ENCODE measurements at places on chromosomes 3 and 15.

GRCh38 chr3:127041264-127041820 lies 58.4 kb downstream of the PLXNA1 start:
- DNase-seq = peak; percentile 14

DNA sequence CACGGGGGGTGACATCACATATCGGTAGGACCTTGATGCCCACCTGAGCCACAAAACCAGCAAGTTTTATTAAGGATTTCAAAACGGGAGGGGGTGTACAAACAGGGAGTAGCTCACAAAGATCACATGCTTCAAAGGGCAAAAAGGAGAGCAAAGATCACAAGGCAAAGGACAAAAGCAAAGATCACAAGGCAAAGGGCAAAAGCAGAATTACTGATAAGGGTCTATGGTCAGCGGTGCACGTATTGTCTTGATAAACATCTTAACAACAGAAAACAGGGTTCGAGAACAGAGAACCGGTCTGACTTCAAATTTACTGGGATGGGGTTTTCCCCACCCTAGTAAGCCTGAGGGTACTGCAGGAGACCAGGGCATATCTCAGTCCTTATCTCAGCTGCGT lies 143.5 kb upstream of the LPP start:
- DNase-seq = no peak

DNA sequence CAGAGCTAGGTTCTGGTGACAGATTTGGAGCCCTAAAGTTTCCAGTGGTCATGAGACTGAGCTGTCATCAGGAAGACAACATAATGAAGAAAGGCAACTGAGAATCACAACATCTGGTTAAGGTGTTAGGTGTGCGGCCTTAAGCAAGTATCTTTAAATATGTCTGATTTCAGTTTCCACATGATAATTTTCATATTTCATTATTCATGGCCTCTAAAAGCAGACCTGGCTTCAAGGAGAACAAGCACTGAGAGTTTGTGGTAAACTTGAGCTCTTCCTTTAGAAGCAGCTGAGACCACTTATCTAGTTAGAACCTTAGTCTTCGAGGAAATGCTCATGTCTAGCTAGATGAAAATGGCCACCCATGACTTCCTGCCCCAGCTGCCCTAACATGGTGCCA lies 25.7 kb upstream of the MYLK start:
- no peak for DNase-seq

DNA sequence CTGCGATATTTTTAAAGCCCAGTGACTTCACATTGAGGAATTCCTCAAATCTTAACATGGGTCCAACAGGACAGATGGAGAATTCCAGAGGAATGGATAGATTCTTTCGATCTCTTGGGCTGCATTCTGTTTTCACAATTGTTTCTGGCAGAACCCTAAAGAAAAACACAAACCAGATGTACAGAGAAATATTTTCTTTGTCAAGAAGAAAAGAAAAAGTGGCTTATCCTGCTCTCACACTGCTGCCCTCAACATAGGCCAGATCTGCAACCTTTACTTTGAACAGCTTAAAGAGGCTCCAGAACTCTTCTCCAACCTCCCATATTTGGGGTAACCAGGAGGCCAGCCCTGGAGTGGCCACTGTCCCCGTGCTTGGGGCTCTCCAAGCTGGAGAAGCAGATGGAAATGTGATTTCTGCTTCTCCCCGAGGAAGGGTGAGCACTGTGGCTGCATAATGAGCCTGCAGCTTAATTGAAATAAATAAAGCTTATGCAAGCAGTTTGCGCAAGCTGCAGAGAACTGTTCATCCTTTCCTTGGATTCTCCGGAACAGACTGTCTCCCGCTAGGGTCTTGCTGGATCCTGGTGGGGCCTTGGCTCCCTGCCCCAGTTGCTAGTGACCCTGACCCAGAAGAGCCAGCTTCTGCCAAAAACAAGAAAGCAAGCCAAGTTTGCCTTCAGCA lies 453.2 kb upstream of the PROK2 start:
- DNase-seq = no peak

- DNase-seq = no peak
Observed at GRCh38 chr15:44028349-44028748, 166.7 kb downstream of the FRMD5 start.

DNA sequence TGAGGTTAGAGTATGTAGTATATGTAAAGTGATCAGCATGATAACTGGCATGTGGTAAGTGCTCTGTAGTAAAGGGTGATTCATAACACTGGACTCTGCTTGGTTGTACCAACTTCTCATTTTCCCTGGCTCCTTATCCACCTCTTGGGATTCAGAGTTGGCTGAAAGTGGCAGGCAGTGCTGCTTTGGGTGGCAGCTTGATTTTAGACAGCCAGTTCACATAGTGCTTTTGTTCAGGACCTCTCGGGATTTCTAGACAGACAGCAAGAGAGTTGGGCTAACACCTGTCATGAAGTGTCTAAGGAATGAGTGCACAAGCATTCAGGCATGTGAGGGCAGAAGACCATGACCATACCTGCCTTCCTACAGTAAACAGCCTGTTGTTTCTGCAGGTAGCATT lies 69.0 kb downstream of the RBM6 start:
- no peak for DNase-seq

DNA sequence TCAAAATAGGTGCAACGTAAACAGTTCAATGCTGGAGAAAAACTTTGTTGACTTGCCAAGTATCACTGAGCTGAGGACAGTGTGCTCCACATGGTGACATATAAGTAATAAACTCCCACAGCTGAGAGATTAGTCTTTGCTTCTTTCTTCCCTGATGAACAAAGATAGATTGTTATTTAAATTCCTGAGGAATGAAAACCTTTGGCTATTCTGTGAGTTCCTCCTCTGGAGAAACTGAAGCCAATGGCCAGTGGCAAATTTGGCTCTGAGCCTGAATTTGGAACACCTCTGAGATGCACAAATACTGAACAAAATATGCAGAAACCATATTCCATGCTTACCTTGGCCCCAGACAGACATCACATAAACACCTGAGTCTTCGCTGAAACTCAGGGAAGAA lies 63.3 kb downstream of the RPL22L1 start:
- no peak for DNase-seq

DNA sequence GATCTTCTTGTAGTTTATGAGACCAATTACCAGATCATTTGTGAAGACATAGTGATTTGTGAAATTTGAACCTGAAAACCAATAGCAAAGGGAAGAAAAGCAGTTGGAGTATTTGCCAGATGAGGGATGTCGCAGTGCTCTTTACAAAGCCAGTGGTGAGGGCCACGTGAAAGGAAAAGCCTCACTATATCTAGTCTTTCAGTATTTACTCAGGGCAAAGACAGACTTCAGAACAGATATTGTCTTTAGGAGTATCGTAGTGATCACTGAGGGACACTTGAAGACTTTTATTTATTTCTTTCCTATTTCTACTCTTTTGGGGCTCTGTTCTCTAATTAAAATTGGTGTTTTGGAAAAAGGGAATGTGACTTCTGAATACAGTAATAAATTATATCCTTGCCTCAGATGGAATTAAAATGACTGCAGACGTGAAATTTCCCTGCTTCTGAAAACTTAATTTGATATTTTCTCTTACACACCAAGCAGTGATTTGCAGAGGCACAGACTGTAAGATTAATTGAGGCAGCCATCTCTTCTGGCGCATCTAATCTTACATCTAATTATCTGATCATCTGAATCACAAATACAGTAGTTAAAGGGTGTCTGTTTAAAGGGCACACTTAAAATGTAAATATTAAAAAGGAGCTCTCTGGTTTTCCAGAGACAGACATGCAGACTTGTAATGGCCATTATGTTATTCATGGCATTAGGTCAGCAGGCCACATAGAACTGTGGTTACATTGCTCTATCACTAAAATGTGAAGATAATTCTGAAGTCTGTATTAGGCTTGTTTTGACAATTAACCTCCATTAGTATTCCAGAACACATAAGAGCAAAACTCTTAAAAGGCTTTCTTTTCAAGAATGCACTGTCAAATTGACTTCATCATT lies 193.0 kb upstream of the GOLIM4 start:
- no peak for DNase-seq

- no peak for DNase-seq
Observed at GRCh38 chr3:40240921-40241320, 68.6 kb upstream of the EIF1B start.

DNA sequence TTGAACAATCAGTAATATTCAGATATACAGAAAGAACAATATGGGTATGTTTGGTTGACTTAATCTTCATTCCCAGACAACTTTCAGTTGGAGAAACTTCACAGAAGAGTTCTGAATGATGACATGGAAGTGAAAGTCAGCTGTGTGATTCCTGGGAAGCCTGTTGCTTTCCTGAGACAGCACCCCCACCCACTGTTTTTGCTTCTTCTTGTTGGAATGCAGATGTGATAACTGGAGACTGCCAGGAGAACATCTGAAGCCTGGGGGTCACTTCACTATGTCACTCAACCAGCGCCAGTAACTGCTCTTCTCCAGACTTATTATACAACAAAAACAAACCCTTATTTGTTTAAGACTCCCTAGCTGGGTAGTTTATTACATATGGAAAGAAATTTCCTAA lies 599.4 kb downstream of the ZIC1 start:
- DNase-seq = no peak

GRCh38 chr3:4758957-4759656 lies 220.1 kb upstream of the BHLHE40 start:
- no peak for DNase-seq

GRCh38 chr3:59754456-59755129 lies 704.8 kb upstream of the CFAP20DC start:
- DNase-seq = no peak

DNA sequence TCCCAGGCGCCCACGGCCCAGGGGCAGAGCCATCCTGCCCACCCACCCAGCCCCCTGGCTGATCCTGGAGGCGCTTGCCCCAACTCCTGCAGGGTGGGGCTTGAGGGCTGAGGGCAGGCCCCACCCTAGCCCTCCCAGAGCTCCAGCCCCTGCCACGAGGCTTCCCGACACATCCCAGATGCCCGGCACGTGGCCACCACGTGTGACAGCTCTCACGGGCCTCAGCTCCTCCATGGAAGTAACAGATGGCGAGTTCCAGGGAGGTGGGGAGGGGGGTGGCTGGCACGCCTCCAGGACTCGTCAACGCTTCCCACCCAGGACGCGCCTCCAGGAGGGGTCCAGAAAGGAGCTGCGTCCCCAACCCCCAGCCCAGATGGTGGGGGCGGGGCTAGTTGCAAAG lies 29.1 kb downstream of the PLXND1 start:
- peak; percentile 61 for DNase-seq

GRCh38 chr3:194103983-194104751 lies 31.8 kb upstream of the HES1 start:
- DNase-seq = peak; percentile 64

DNA sequence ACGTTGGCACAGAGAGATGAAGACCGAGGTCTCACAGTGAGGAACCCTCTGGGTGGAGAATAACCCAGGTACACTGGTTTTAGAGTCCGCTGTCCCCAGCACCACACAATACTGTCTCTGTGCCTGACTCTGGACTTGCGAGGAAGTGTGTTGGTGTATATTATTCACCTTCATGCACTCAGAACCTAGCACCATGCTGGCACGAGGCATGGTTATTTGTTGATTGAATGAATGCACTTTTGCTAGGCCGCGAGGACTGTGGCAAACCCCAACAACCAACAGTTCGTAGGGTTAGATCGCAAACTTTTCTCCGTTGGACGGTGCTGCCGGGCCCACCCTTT lies 484 bp upstream of the C3orf52 start:
- no peak for DNase-seq

DNA sequence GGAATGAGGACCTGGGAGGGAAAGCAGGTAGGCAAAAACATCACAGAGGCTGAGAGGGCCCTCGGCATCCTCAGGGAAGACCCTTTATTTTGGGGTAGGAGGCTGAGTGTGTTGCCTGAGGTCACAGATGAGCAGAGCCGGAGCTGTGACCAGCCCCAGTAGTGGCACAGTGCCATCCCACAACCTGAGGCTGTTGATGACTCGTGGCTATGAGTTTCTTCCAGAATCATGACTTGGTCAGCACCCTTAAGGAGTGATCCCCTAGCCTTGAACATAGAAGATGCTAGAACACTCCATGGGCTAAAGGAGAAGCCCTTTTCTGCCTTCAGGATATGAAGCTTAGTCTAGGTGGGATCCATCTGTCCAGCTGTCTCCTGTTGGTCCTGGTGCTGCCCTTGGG lies 19.5 kb upstream of the CXCR6 start:
- no peak for DNase-seq

- DNase-seq = no peak
Observed at GRCh38 chr15:53472883-53473282, 286.6 kb downstream of the WDR72 start.

DNA sequence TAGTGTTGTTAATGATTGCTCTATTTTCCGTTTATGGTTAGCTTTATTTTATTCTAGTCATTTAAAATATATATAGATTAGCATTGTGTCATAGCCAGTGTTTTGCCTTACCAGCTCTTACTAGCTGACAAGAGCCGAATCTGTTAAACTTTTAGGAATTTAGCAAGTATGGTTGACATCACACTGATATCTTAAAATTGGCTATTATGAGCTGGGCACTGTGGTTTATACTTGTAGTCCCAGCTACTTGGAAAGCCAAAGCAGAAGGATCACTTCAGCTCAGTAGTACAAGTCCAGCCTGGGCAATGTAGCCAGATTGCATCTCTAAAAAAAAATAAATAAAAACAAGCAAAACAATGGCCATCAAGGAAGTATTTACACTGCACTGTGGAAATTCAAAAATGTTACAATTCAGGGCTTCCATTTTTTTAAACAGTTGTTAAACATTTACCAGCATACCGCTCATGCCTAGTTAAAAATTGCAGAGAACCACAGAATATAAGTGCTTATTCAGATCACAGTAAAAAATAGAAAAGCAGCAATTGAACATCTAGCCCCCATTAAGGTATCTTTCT lies 208.4 kb upstream of the CGNL1 start:
- no peak for DNase-seq

GRCh38 chr15:56683908-56684307 lies 49.4 kb downstream of the ZNF280D start:
- DNase-seq = no peak

DNA sequence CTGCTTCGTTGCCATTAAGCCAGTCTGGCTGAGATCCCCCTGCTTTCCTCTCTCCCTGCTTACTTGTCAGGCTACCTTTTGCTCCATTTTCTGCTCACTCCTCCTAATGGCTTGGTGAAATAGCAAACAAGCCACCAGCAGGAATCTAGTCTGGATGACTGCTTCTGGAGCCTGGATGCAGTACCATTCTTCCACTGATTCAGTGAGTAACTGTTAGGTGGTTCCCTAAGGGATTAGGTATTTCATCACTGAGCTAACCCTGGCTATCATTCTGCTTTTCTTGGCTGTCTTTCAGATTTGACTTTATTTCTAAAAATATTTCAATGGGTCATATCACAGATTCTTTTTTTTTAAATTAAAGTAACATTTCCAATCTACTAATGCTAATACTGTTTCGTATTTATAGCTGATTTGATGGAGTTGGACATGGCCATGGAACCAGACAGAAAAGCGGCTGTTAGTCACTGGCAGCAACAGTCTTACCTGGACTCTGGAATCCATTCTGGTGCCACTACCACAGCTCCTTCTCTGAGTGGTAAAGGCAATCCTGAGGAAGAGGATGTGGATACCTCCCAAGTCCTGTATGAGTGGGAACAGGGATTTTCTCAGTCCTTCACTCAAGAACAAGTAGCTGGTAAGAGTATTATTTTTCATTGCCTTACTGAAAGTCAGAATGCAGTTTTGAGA lies 25.0 kb downstream of the CTNNB1 start:
- DNase-seq = no peak
